ENCODE measurements at places on chromosomes 6 and 20. TPM values are rescaled to one million over a fixed set of nuclear protein-coding genes. Genes with fewer than 3 reads are reported as not detected.

RNF182 gene
- 0.33 TPM for total RNA-seq

PFDN6 gene
- total RNA-seq: 10.2 TPM

HLA-DRA gene
- total RNA-seq: 129 TPM

DNA sequence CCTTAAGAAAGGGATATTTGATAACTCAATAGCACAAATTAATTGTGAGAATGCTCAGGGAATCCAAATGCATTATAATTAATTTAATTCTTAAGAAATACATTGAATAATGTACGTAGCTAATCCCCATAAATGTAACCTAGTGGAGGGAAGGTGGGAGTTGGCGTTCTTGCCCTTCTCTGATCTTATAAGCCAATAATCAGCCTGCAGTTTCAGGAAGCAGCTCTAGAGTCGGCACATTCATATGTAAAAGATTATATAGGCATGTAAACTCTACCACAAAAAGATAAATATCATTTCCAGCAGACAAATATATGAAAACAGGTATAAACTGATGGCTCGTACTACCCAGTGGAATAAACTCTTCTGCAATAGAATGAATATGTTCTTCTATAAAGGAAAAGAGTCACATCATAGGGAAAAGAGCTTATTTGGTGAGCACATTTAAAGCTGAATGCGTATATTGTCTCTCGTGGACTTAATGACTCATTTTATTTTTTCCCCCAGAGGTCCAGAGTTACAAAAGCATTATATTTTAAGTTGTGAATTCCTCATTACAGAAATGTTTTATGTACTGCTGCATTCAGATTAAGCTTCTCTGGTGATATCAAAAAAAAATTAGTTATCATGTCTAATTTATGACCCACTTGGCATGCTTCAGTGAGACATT lies 112.2 kb downstream of the TFAP2A start:
- DNase-seq: no peak

All from body of pancreas (tissue), 4 donors.